Skeletal muscle cell (primary cell): ENCODE measurements at places on chromosomes 5 and 9.
A peak's percentile ranks its signal among the peaks of the same experiment; 100 is the strongest.

GRCh38 chr9:14243514-14244042 lies 70.4 kb downstream of the NFIB start:
- DNase-seq: no peak

GRCh38 chr5:21834863-21835262 lies 1018.3 kb downstream of the CDH12 start:
- DNase-seq: no peak

DNA sequence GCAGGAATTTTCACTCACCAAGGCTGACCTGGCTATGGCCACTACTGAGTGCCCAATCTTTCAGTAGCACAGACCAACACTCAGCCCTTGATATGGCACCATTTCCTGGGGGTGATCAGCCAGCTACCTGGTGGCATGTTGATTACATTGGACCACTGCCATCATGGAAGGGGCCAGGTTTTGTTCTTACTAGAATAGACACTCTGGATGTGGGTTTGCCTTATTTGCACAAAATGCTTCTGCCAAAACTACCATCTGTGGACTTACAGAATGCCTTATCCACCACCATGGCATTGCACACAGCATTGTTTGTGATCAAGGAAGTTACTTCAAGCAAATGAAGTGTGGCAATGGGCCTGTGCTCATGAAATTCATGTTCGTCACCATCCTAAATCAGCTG lies 69.7 kb upstream of the SH3GL2 start:
- no peak for DNase-seq

- no peak for DNase-seq
Measured at GRCh38 chr9:124146031-124146561, 111.7 kb upstream of the NEK6 start.

DNA sequence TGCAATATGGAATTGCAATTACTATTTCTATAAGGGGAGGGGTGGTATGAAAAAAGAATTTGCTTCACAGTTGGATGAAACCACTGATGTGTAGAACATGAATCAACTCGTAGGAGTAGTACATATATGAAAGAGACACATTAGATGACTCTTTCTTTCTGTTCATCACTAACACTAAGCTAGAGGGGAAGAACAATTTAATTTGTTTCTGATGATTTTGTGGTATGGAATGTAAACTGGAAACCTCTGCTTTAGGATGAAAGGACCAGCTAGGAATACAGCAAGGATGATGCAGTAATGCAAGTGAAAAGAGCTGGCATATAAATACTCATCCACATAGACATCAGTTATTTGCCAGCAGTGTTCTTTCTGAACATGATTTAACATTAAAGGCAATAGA lies 113.4 kb downstream of the PAPPA start:
- DNase-seq: no peak

DNA sequence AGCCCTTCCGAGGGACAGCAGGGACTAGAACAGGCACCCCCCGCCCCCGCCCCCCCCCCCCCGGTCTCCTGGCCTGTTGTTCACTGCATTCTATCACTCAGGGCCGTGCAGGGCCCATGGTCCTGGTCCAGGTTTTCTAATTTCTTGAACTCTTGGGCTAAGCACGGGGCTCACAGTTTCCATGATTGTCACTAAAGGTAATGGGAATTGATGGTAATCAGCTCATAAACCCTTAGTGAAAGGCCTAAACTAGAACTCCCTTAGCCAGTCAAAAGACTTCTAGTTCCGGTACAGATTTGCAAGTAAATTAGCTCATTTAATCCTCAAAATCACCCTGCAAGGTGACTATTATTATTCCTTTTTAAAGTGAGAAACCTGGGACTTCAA lies 14.7 kb upstream of the PWWP2A start:
- no peak for DNase-seq

DNA sequence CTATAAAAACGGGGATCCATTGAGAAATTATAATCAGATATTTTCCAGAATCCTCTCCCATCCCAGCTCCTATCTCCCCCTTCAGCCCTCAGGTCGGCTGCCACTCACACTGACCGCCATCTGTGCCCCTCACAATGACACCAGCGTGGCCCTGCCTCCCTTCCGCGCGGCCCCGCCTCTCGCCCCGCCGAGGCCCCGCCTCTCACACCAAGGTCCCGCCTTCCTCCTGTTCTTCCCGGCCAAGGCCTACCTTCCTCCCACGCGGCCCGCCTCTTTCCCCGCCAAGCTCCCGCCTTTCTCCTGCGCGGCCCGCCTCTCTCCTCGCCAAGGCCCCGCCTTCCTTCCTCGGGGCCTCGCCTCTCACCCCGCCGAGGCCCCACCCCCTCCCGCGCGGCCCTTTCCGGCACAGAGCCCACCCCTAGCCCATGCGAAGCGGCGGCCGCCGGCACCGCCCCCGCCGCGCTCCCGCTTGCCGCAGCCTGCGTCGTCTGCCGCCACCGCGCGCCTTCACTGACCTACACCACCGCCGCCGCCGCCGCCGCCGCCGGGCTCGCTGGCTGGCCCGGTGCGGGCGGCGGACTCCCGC lies at the start of gene DNAJC21:
TSS of gene DNAJC21 (plus strand) at position 426 of the 586 bp plus-strand sequence. CDS start 261 bp downstream, outside the sequence.
- DNase-seq: peak; percentile 91

DNA sequence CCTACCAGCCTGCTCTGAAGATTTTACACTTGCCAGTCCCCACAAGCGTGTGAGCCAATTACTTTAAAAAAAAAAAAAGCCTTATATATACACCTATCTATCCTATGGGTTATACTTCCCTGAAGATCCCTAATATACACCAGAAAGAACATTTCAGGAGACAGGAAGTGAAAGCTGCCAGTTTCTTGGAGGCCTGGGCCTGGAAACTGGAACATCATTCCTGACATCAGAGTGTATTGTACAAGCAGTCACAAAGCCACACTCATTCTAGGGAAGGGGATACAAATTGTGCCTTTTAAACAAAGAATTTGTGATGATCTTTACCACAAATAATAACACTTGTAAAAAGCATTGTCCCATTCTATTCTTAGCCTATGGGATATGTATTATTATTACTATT lies 98.3 kb upstream of the FBN2 start:
- peak; percentile 32 for DNase-seq

DNA sequence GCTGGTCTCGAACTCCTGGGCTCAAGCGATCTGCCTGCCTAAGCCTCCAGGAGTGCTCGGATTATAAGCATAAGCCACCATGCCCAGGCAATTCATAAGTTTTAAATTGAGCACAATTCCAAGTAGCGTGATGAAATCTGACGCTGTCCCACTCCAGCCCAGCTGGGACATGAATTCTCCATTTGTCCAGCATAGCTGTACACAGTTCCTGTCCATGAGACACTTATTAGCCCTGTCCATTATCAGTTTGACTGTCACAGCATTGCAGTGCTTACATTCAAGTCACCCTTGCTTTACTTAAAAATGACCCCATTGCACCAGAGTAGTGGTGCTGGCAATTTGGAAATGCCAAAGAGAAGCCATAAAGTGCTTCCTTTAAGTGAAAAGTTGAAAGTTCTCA lies 7.6 kb upstream of the SLC30A5 start:
- no peak for DNase-seq

- DNase-seq: peak; percentile 12
Measured at GRCh38 chr5:61805101-61805500, 473.0 kb downstream of the ZSWIM6 start.
